ENCODE measurements at places on chromosomes 11 and 22.

GRCh38 chr11:19938169-19938856 lies 222.0 kb downstream of the DBX1 start:
- DNase-seq, result peak; percentile 41

DNA sequence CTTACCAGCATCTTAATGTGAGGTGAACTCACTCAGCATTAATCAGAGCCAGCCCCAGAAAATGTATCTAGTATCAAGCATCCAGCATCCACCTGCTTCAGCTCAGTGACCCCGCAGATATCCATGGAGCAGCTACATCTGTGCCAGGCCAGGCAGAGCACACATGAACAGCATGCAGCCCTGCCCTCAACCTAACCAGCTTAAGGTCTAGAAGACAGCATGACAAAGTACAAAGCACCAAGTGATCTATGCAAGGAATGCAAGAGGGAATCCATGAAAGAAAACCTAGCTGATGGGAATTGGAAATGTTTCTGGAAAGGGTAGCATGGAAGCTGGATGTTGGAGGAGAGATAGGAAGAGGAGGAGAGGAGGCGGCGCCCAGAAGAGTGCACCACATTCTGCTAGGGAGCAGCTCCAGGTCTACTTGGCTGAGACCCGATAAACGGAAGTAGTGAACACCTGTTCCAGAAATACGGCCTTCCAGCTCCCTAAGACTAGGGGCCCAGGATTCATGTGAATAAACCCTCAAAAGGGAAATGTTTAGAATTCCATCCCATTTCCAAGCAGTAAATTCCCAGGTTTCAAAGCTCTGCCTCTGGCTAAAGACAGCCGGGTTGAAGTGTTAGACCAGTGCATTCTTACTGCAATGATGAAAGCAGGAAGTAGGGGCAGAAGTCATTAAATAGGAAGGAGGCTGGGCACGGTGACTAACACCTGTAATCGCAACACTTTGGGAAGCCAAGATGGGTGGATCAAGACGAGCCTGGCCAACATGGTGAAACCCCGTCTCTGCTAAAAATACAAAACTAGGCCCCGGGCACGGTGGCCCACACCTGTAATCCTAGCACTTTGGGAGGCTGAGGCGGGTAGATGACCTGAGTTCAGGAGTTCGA lies 23.5 kb upstream of the L3MBTL2 start:
- DNase-seq, result no peak

DNA sequence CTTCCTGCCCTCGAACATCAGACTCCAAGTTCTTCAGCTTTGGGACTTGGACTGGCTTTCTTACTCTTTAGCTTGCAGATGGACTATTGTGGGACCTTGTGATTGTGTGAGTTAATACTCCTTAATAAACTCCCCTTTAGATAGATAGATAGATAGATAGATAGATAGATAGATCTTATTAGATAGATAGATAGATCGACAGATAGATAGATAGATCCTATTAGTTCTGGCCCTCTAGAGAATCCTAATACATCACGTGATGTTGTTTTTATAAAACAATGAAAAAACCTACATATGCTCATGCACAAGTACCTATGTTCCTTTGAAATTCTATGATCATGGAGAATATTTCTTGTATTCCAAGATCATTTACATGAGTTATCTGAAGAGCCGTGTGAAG lies 23.9 kb downstream of the APOBEC3H start:
- no peak for DNase-seq

DNA sequence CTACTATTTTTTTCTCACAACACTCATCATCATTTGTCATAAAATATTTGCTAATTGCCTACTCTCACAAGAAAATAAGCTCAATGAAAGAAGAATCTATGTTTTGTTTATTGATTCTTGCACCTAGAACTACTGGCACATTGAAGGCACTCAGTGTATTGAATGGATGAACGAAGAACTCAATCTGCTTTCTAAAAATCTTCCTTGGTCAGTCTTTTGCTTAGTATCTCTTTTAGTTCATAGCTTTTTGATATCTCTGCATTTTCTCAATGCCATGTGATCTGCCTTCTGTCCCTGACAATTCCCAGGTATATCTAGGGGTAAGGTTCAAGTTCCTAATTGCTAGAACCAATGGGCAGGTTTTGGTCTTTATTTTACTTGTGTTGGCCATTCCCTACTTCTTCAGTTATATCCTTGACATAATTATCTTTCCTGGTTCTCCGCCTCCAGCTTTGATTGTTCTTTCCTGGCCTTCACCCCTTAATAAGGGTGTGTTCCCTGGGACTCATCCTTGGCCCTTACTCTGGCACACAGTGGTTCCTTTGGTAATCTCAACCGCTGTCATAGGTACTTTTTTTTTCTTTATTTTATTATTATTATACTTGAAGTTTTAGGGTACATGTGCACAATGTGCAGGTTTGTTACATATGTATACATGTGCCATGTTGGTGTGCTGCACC lies 96.4 kb downstream of the CCDC83 start:
- DNase-seq, result no peak

- DNase-seq, result no peak
Observed at GRCh38 chr11:68524213-68524612, 63.7 kb downstream of the PPP6R3 start.

GRCh38 chr11:91630916-91631673 lies 593.5 kb upstream of the FAT3 start:
- no peak for DNase-seq

- no peak for DNase-seq
Observed at GRCh38 chr22:50067244-50067643, 9.1 kb upstream of the TTLL8 start.

DNA sequence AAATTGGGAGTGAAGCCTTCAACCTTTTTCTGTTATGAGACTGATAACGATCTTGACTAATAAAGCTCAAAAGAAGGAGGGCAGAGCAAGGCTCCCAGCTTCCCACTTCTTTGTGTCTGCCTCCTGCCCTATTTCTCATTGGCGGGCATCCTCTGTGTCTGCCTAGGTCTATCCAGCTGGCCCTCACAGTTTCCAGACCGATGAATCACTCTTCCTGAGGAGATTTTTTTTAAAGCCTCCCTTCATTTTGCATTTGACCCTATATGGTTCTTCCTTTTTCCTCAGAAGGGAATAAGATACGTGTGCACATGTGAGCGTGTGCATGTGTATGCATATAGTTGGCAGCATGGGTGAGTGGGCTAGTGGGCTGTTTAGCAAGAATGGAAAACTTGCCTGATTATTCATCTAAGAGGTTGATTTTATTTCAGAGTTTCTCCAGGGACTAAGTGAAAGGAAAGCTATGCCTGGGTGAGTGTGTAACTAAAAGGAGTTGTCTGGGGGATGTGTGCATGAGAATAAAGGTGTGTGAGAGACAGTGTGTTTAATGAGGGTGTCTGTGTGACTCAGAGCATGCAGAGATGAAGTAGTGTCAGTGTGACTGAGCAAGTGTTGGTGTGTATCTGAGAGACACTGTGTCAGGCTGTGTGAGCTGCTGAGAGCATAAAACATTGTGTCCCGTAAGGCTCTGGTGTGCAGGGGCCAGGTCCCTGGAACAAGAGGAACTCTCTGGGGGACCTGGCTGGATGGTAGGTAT lies 12.2 kb downstream of the PHLDB1 start:
- DNase-seq, result no peak

DNA sequence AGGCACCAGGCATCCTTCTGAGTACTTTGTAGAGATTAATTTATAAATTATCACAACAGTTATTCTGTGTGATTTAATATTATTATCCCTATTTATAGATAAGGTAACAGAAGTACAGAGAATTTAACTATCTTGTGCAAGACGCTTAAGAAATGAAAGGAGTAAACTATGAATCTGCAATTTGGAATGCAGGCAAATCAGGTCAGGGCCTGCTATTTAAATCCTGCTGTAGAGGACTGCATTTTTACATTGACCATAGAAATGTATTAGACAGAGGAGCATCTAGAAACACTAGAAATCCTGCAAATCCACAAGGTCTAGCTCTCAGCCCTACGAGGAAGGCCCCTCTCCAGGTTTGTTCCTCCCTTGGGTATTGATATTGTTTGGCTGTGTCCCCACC lies 336.2 kb downstream of the ETS1 start:
- DNase-seq, result no peak

DNA sequence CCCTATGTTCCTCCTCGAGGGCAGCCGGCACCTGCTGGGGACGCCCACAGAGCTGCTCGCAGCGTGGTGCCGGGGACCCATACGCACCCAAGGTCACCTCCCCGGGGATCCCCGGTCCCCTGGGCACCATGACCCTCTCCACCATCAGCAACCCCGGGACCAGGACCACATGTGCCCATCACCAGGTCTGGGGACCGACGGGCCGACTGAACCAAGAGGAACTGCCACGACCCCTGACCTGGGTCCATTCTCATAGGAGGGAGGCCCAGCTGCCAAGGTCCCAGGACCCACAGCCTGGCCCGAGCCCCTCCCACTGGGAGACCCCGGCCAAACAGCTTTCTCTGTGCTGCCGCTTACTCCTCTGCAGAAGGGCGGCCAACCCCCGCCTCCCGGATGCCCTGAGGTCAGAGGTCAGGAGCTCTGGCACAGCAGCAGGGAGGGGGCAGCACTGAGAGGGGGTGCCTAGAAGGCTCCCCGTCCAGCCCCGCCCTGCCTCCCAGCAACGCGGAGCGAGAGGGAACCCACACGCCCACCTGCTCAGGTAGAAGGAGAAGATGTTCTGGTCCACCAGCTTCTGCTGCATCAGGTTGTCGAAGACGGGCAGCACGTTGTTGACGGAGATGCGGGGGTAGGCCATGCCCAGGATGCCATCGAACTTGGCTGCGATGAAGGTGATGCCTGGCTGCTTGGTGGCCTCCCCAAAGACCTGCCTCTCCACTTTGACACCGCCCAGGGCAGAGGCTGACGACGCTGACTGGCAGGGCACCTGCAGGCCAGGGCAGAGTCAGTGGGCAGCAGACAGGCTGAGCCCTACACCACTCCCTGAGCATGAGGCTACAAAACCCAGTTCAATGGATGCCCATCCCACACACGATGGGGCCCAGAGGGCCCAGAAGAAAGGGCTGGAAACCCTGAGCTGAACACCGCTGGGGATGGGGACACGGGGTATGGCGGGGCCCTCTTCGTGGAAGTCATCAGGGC lies 6.6 kb downstream of the CTSD start:
- DNase-seq, result no peak

- DNase-seq, result no peak
Observed at GRCh38 chr11:95156133-95156721, 66.6 kb downstream of the ENDOD1 start.

- no peak for DNase-seq
Observed at GRCh38 chr11:128283451-128283850, 303.9 kb downstream of the ETS1 start.

- DNase-seq, result no peak
Observed at GRCh38 chr11:71537537-71537936, 288 bp upstream of the KRTAP5-8 start.

- DNase-seq, result no peak
Observed at GRCh38 chr11:46280706-46281105, 3.2 kb downstream of the CREB3L1 start.

DNA sequence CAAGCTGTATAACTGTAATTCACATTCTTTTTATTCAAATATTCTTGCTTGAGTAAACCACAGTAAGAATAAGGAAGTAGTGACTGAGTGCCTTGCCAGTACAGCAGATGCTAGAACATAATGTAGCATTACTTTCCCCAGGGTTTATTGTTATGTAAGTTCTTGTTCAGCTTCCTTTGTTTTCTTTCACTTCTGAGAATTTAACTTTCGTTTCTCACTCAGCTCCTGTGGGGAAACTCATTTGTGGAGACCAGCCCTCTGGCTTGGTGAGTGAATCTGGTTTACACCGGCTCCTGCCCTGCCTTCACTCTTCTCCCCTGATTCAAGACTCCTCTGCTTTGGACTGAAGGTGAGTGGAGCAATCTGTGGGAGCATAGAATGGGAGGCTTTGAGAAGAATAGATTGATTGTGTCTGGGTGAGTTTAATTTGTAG lies at the start of gene TRIM22:
TSS of gene TRIM22 (plus strand) at position 240 of the 433 bp plus-strand sequence. CDS start 6,443 bp downstream, outside the sequence.
- DNase-seq, result no peak

GRCh38 chr11:4118107-4118506 lies 23.5 kb downstream of the RRM1 start:
- DNase-seq, result no peak

GRCh38 chr11:46359953-46360352 lies 12.7 kb downstream of the DGKZ start:
- no peak for DNase-seq

DNA sequence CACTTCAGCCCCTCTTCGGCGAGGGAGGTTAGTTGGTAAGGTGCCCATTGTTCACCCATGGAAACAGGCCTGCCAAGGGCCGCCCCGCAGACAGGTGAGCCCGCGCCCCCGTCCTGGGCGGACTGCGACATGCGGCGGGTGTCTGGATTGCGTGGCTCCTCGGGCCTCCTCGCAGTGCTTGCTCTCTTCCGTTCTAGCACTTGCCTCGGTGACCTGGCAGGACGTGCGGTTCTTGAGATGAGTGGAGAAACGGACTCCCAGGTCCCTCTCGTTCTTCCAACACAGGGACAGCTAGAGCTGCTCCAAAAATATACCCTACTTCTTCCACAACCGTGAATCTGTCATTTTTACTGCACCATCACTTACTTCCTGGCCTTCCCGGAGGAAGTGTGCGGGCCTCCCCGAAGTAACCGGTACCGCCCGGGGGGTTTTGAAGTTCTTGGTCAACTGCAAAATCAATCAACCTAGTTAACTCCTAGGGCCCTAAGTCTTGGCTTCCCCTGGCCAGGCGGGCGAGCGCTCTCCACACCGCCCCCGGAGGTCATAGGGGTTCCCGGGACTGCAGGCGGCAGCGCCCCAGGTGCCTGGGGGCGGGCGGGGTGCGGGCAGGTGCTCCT lies 745 bp upstream of the ZBTB44 start:
- DNase-seq, result peak; percentile 43

GRCh38 chr22:48940266-48941032 lies 887.2 kb downstream of the BRD1 start:
- no peak for DNase-seq

DNA sequence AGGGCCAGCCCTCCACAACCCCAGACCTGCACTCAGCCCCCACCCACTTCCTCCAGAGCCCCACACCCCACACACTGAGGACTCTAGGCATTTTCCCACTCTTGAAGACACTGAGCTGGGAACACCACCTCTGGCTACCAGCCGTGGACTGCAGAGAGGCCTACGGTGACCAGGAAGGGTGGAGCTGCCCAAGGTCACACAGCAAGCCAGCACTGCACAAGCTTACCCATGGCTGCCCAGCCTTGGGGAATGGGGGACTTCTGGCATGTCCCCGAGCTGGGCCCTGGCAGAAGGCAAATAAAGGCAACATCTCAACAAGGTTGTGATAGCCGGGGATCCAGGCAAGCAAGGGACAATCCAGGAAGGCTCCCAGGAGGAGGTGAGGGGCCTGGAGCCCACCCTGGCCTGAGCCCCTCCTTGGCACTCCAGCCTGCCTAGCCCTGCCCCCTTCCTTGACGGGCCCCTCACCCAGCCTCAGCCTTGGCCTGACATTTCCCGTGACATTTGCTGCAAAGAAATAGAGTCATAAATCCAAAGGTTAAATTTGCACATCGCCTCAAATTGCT lies 5.5 kb downstream of the RTN4R start:
- no peak for DNase-seq

- no peak for DNase-seq
Observed at GRCh38 chr22:41446057-41446501, 522 bp downstream of the TOB2 start.

DNA sequence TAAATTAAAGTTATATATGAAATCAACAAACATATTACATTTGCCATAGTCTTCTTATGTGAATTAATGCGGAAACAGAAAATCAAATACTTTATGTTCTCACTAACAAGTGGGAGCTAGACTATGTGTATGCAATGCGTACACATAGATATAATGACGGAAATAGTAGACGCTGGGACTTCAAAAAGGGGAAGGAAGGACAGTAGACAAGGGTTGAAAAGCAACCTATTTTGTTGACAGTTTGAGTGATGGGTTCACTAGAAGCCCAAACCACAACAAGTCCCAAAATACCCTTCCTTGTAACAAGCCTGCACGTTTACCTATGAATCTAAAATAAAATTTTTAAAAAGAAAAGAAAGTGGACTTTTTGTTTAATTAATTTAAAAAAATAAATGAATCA lies 430.8 kb upstream of the CNTN5 start:
- no peak for DNase-seq
